ENCODE measurements at places on chromosomes 2 and 18. TPM values are rescaled to one million over a fixed set of nuclear protein-coding genes. Genes with fewer than 3 reads are reported as not detected.

GRCh38 chr2:40352703-40353099, 99.2 kb downstream of the SLC8A1 start:
- no peak overlapping the region for H3K4me3 ChIP-seq
- H3K4me1 ChIP-seq, result no peaks in the 10 kb centered on the region
- H3K27me3 ChIP-seq, result no peaks in the 10 kb centered on the region
- no peaks in the 10 kb centered on the region for H3K36me3 ChIP-seq
- no peak overlapping the region for H3K27ac ChIP-seq

- no peaks in the 10 kb centered on the region for H3K27me3 ChIP-seq
- DNase-seq, result no peak
Observed at GRCh38 chr2:161722547-161723503, 98.6 kb downstream of the SLC4A10 start.

GRCh38 chr2:240210198-240210965, 69.9 kb upstream of the OTOS start:
- DNase-seq, result no peak
- H3K4me1 ChIP-seq, result no peaks in the 10 kb centered on the region
- H3K36me3 ChIP-seq, result no peaks in the 10 kb centered on the region
- H3K27me3 ChIP-seq, result no peaks in the 10 kb centered on the region

GRCh38 chr18:1270081-1270480, 365.4 kb downstream of the ADCYAP1 start:
- no peak overlapping the region for H3K27ac ChIP-seq
- no peak for DNase-seq
- no peaks in the 10 kb centered on the region for H3K36me3 ChIP-seq
- H3K27me3 ChIP-seq, result no peaks in the 10 kb centered on the region

CTNNA2 gene
- not detected for total RNA-seq

DNA sequence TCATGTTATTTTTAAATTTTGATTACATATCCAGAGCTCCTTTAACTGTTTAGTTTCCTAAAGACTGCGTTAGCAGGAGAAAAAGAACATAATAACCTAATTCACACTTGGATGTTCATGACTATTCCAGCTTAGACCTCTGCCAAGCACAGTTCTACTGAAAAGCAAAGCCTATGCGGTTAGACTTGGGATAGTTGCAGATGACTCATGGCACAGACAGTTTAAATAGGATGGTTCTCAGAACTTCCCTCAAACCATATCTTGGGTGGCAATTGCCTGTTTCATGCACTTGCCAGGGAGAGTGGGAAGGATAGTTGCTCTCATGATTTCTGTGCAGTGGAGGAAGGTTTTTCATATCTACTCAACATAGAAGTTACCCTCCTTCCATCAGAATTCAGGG, 149.7 kb upstream of the KLHL29 start:
- no peak overlapping the region for H3K4me3 ChIP-seq
- no peaks in the 10 kb centered on the region for H3K36me3 ChIP-seq
- DNase-seq, result no peak
- H3K27ac ChIP-seq, result no peak overlapping the region

GRCh38 chr2:205660521-205661124, 21.7 kb upstream of the NRP2 start:
- no peak overlapping the region for H3K4me3 ChIP-seq
- peaks cover 18% of the 10 kb centered on the region for H3K4me1 ChIP-seq
- H3K27ac ChIP-seq, result no peak overlapping the region
- H3K27me3 ChIP-seq, result no peaks in the 10 kb centered on the region
- no peaks in the 10 kb centered on the region for H3K36me3 ChIP-seq
- DNase-seq, result no peak

CAB39 gene
- total RNA-seq, result 136 TPM

- H3K27me3 ChIP-seq, result no peaks in the 10 kb centered on the region
- no peak overlapping the region for H3K27ac ChIP-seq
- no peaks in the 10 kb centered on the region for H3K4me1 ChIP-seq
Observed at GRCh38 chr18:50000227-50000626, 186.9 kb upstream of the ACAA2 start.

GPR35 gene
- 9.0 TPM for total RNA-seq

MAPK4 gene
- not detected for total RNA-seq

GRCh38 chr2:140178234-140178633, 1398.0 kb upstream of the NXPH2 start:
- no peaks in the 10 kb centered on the region for H3K27me3 ChIP-seq
- H3K4me1 ChIP-seq, result no peaks in the 10 kb centered on the region
- no peak overlapping the region for H3K4me3 ChIP-seq
- H3K36me3 ChIP-seq, result no peaks in the 10 kb centered on the region

MC5R gene
- not detected for total RNA-seq

IL36A gene
- total RNA-seq, result not detected

- H3K4me3 ChIP-seq, result no peak overlapping the region
- H3K4me1 ChIP-seq, result no peaks in the 10 kb centered on the region
- H3K36me3 ChIP-seq, result no peaks in the 10 kb centered on the region
- no peak overlapping the region for H3K27ac ChIP-seq
- no peaks in the 10 kb centered on the region for H3K27me3 ChIP-seq
Observed at GRCh38 chr18:21650311-21650710, 38.2 kb downstream of the SNRPD1 start.

GRCh38 chr2:49933711-49934110, 779.4 kb upstream of the FSHR start:
- H3K4me3 ChIP-seq, result no peak overlapping the region
- DNase-seq, result no peak
- no peak overlapping the region for H3K27ac ChIP-seq
- no peaks in the 10 kb centered on the region for H3K27me3 ChIP-seq
- H3K36me3 ChIP-seq, result no peaks in the 10 kb centered on the region
- no peaks in the 10 kb centered on the region for H3K4me1 ChIP-seq

SLC35F5 gene
- total RNA-seq, result 30.8 TPM

DNA sequence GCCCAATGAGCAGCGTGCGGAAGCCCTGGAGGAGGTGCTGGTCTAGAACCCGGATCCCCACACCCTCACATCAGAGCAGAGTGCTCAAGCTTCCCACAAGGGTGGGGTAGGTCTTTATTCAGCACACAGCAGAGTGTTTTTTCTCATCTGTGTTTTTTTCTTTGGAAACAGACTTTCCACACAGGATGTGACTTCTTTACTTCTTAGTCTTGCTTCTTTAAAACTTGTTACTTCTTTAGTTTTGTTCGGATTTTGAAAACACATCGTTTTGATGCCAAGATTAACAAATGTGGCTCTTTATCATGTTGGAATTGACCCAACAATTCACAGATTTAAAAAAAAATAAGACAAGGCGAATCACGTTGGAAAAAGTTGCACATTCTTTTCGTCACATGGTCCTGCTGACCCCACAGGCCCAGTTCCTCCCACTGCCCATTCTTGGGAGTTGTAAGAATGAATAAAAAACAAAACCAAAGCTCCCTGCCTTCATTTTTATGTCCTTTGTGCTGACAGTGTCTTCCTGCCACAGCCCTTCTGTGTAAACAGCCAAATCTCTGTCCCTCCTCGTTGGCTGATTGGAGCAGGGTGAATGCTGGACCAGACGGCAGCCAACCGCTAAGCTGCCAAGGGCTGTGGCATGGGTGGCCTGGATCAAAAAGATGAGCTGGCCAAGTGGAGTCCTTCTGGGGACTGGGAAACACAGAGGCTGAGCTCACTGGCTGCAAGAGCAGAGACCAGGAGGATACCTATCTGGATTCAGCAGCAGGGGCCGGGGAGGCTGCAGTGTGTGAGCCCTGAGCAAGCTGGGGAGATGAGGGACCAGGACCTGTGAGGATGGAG, 81.6 kb downstream of the TWIST2 start:
- DNase-seq, result no peak
- H3K36me3 ChIP-seq, result no peaks in the 10 kb centered on the region
- H3K4me3 ChIP-seq, result no peak overlapping the region
- H3K27ac ChIP-seq, result no peak overlapping the region
- no peaks in the 10 kb centered on the region for H3K4me1 ChIP-seq

DNA sequence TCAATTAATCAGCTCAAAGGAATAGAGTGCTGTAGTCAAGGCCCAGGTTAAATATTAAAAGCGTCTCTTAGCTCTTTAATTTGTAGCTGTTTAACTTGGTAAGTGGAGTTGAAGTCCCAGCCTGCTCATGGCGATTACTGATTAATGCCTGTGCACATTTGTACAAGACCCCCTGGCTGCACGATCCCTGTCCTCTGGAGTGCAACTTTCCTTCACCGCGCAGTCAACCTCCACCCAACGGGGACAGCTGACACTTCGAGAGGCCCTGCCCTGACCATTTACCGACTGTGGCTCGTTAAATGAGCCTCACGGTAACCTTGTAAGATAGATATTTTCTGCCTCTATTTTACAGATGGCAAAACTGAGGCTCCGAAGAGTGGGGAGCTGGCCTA, 5.5 kb upstream of the CYS1 start:
- peaks cover 9% of the 10 kb centered on the region for H3K4me1 ChIP-seq
- H3K27me3 ChIP-seq, result peaks cover 48% of the 10 kb centered on the region
- DNase-seq, result no peak
- H3K4me3 ChIP-seq, result no peak overlapping the region
- no peak overlapping the region for H3K27ac ChIP-seq

POTEC gene
- not detected for total RNA-seq

DNA sequence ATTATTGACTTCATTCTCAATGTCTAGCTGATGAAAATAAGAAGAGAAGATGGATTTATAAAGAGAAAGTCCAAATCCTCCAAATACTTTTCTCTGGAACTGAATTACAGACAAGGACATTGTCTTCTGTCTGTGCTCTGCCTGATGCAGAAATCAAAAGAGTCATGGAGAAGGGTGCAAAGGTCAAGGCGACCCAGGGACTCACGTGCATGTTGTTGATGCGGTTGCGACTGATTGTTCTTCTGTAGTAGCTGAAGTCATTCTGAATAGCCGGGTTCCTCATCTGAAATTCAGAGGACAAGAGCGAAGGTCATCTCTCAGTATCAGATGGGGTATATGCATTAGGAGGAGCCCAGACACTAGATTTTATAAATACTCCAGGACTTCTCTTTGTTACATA, 104.4 kb downstream of the CYRIA start:
- H3K36me3 ChIP-seq, result no peaks in the 10 kb centered on the region
- no peak overlapping the region for H3K27ac ChIP-seq
- no peaks in the 10 kb centered on the region for H3K27me3 ChIP-seq
- H3K4me1 ChIP-seq, result no peaks in the 10 kb centered on the region
- no peak for DNase-seq
- no peak overlapping the region for H3K4me3 ChIP-seq

KIAA2012 gene
- total RNA-seq, result not detected

- no peaks in the 10 kb centered on the region for H3K4me1 ChIP-seq
- DNase-seq, result no peak
- H3K36me3 ChIP-seq, result no peaks in the 10 kb centered on the region
- H3K27me3 ChIP-seq, result no peaks in the 10 kb centered on the region
- no peak overlapping the region for H3K4me3 ChIP-seq
- no peak overlapping the region for H3K27ac ChIP-seq
Observed at GRCh38 chr2:132620115-132620514, 49.9 kb downstream of the LYPD1 start.

- H3K27ac ChIP-seq, result no peak overlapping the region
- no peaks in the 10 kb centered on the region for H3K36me3 ChIP-seq
- H3K27me3 ChIP-seq, result no peaks in the 10 kb centered on the region
- no peak overlapping the region for H3K4me3 ChIP-seq
Observed at GRCh38 chr2:188085421-188085820, 206.3 kb upstream of the GULP1 start.

DNA sequence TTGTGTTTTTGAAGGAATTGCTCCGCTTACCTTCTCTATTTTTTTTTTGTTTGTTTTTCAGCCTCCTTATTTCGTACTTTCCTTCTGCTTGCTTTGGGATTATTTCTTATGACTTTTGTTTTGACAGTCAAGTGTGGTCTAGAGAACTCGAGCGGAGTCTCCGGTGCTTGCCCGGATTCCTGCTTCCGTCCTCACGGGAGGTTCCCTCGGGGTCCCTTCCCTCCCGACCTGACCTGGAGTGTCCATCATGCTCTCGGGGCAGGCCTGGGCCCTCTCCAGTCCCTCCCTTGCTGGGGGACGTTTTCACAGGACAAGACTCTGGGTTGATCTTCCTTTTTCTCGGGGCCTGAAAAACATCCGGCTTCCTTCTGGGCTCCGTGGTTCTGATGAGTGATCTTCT, 45.9 kb downstream of the CTDP1 start:
- H3K27me3 ChIP-seq, result no peaks in the 10 kb centered on the region
- no peak for DNase-seq
- H3K27ac ChIP-seq, result no peak overlapping the region
- peaks cover 25% of the 10 kb centered on the region for H3K36me3 ChIP-seq
- no peak overlapping the region for H3K4me3 ChIP-seq

AQP4 gene
- total RNA-seq, result not detected

CTDSP1 gene
- total RNA-seq, result 104 TPM

KCNK3 gene
- total RNA-seq, result not detected

DNA sequence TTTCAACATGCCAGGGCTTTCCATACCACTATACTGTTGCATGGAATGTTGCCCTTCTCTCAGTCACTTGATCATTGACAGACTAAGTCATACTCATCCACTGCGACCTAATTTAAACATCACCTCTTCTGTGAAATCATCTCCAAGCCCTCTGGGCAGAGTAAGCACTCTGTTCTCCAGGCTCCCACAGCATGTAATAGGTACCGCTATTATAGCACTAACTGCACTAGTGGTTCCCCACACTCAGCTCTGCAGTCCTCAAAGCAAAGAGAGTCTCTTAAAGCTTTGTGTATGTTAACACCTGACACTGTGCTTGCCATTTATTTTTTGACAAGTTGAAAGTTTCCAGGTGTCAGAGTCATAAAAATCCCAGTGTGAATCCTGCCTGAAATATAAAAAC, 947.2 kb downstream of the ERBB4 start:
- H3K27ac ChIP-seq, result no peak overlapping the region
- no peak overlapping the region for H3K4me3 ChIP-seq
- H3K4me1 ChIP-seq, result no peaks in the 10 kb centered on the region
- no peaks in the 10 kb centered on the region for H3K36me3 ChIP-seq
- H3K27me3 ChIP-seq, result no peaks in the 10 kb centered on the region

MOGAT1 gene
- not detected for total RNA-seq

DNA sequence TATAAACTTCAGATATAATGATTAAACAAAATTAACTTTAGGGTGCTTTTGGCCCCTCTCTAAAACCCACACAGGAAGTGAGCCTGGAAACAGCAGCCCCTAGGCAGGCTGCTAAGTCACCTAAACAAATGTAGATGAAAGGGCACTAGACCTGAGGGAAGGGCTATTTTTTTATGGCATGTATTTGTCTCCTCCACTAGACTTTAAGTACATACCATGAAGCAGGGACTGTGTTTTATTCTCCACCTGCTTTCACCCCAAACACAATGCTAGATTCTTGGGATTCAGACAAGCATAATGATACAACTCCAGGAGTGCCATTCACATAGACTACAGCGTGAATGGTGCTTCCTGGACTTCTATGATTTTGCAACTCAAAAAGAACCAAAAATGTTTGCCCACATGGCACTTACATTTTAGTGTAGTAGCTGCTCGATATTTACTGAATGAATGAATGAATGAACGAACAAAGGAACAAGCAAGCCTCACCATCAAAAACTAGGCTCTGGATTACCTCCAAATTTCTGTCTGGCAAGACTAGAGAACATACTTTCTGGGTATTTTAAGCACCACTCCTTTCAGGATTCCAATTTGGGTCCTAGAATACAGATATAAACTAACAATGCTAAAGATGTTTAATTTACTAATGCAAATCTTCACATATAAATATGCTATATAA, 10.1 kb downstream of the ATAD2B start:
- no peaks in the 10 kb centered on the region for H3K27me3 ChIP-seq
- no peaks in the 10 kb centered on the region for H3K36me3 ChIP-seq
- H3K4me1 ChIP-seq, result peaks cover 19% of the 10 kb centered on the region
- no peak overlapping the region for H3K4me3 ChIP-seq

Data from CD8-positive, alpha-beta memory T cell (primary cell).